ENCODE measurements at places on chromosomes 3 and 15.

DNA sequence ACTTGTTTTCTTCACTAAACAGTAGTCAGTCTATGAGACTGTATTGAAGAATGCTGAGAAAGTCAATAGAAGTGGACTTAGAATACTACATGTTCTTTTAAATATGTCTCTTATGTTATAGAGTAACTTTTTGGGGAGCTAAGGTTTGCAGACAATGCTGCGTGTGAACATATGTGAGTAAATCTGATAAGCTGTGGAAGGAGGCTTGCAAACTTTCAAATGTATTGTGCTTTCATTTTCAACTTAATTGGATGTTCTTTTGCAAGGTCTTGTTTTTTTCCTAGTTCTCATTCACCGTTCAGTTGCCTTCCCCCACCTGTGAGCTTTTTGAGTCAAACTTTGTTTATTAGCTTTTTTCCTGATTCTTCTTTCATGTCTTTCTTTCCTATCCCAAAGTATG is 176.2 kb downstream of the LPP start:
- DNase-seq, result no peak

GRCh38 chr15:61935493-61935892 is 124.8 kb downstream of the VPS13C start:
- DNase-seq, result no peak

- no peak for DNase-seq
Measured at GRCh38 chr3:184040010-184040409, 8.5 kb downstream of the HTR3D start.

GRCh38 chr3:194956697-194957396 is 271.2 kb downstream of the FAM43A start:
- DNase-seq, result no peak

GRCh38 chr3:149655826-149656574 is 1.8 kb downstream of the WWTR1 start:
- DNase-seq, result no peak

DNA sequence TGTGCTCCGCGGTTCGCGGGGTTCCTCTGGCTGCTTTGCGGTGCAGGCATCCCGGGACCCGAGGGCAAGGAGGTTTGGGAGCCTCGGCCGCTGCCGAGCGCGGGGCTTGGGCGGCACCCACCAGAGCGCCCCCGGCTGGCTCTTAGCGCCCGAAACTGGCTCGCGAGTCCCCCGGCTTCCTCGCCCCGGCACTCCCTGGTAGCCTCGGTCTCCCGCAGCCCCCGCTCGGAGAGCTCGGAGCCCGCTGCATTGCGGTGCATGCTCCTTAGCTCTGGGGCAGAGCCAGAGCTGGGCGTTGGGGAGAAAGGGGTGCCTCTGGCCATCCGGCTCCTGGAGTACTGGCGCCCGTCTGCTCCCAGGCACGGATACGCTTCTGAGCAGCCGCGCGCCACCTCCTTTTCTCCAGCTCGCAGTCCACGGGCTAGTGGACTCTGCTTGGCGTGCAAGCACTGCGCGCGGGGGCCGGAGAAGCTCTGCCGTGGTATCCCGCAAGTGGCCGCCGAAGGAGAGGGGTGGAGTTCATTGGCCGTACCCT is 753 bp downstream of the EPHB1 start:
- DNase-seq, result no peak

- DNase-seq, result no peak
Measured at GRCh38 chr3:156762631-156763185, 63.4 kb upstream of the LEKR1 start.

Measured in esophagus squamous epithelium (tissue), 5 donors.